Activated naive CD8-positive, alpha-beta T cell treated with anti-CD3 and anti-CD28 coated beads for 36 hours (primary cell): ENCODE measurements at places on chromosomes 4 and X. TPM values are rescaled to one million over a fixed set of nuclear protein-coding genes. Genes with fewer than 3 reads are reported as not detected.

SUPT20HL1 gene
- not detected for total RNA-seq

DNA sequence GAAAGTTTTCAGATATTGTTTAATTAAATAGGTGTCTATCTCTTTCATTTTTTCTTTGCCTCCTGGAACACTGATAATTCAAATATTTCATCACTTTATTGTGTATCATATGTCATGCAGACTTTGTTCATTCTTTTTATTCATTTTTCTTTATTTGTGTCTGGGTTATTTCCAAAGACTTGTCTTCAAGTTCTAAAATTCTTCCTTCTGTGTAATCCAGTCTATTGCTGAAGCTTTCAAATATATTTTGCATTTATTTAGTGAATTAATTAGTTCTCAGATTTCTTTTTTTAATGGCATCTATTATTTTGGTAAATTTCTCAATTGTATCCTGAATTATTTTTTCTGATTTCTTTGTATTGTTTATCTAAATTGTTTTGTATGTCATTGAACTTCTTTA, 70.1 kb downstream of the ZNF330 start:
- no peak for DNase-seq

DNA sequence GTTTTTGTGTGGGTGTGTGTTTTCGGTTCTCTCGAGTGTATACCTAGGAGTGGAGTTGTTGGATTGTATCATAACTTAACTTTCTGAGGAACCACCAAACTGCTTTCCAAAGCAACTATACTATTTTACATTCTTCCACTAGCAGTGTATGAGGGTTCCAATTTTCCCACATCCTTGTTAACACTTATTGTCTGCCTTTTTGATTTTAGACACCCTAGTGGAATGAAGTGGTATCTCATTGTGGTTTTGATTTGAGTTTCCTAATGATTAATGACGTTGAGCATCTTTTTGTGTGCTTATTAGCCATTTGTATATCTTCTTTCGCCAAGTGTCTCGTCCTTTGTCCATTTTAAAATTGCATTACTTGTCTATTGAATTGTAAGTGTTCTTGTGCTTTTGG, 118.6 kb downstream of the REPS2 start:
- DNase-seq: no peak

DNA sequence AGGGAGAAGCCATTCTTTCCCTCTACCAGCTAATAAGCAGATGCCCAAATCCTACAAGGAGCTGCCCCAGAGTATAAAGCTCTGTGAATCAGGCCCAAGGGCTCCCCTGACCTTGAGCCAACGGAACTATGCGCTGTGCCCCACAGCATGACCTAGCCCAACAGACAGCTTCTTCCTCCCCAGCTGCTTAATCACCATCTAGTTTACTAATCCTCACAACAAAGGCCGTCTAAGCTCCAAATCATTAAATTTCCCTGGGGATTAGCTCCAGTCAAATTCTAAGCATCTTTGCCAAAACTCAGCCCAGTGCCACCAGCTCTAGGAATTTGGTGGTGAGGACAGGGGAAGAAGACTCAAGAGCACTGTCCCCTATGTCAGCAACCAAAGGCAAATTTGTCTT, 113.1 kb downstream of the SHROOM4 start:
- DNase-seq: no peak

EPGN gene
- not detected for total RNA-seq

- no peak for DNase-seq
Observed at GRCh38 chr4:182556580-182556979, 313.4 kb downstream of the TENM3 start.
